ENCODE measurements at places on chromosomes 6 and 20.

DNA sequence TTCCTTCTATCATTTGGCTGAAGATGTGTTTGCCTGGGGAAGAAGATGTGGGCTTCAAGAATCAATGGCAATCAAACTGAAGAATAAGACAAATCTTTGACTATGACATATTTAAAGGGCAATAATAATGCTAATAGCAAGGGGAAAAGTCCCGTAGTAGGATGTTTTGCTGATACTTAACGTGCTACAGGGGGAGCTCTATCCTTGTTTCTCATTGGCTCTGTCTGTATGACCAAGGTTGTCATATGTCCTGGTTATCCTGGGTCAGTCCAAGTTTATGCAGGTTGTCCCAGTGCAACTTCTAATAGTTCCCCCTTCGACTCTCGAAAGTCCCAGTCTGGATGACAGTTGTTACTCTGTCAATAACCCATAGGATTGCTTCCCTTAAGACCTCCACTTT, 321.3 kb downstream of the DHX35 start:
- no peak for DNase-seq

DNA sequence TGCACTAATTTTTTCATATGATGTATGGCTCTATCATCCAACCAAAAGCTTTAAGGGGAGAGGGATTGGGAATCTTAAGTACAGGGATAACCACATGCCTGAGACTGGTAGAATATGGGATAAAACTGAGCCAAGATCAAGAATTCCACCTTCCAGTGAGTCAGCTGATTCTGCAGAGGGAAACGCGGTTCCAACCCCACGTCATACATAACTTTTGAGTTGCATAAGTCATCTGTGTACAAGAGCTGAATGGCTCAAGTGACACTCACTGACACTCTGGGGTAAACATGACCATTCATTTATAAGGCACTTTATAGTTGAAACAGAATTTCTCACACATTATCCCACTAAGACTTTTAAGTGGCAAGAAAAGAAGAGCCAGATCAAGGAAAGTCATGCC, 16.4 kb downstream of the TRIM27 start:
- no peak for DNase-seq

DNA sequence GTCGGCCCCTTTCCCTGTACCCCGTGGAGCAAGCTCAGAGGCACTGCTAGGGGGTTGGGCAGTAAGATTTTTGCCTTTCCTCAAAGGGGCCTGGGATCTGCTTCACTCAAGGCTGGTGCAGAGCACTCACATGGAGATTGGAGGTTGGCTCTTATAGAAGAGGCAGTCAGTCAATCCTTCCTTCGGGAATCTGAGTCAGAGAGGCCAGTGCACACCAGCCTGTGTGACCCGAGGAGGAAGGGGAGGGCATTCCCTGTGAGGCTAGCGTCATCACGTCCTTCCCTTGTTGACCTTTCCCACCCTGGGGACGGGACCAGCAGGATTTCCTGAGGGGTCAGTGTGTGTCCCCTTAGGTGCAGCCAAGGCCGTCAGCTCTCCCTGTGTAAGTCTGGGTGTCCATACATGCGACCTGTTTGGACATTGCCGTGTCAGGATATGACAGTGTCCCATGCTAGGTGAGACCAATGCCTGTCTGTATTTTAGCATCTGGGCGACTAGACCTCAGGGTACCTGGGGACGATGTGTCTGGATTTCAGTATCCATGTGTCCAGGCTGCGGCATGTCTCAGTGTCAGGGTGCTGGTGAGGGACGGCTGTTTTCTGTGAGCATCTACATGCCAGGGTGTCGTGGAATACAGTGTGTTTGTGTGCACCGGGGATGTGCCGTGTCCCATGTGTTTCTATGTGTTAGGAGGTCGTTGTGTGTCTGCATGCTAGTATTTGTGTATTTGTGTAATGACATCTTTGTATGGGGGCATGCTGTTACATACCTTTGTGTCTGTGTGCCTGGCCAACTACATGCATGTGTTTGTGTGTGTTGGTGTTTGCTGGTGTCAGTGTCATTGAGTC, 2.8 kb upstream of the ZNF512B start:
- no peak for DNase-seq

- peak; percentile 86 for DNase-seq
These were observed 121.4 kb downstream of the KIF13A start for GRCh38 chr6:17865798-17866725.

DNA sequence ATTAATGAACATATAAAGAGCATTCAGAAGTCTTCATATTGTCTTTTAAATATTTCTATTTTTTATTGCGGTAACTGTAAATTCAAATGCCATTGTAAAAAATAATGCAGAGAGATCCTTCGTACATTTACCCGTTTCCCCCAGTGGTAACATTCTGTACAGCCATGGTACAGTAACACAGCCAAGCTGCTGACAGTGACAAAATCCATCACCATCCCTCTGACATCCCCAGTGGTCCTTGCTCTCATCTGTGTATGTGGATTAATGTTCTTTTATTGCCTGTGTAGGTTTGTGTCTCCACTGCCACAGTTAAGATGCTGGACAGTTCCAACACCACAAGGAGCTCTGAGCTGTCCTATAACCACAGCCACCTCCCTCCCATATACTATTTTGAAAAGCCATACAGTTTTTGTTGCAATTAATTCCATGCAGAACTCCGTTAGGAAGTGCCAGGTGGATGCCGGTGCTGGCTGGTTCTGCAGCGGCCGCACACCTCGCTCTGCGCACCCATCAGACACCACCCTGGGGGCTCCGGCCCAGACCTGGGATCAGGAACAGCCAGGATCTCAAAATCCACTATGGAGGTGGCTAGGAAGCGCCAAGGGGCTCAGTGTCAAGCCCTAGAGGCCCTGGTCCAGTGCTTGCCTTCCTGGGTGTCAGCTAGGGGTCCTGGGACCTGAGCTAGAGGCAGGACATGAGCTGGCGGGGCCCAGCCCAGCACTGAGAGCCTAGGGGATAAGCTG, 93.1 kb upstream of the PMEPA1 start:
- no peak for DNase-seq

GRCh38 chr6:19193624-19194023, 643.5 kb upstream of the ID4 start:
- DNase-seq = no peak

Measured in ascending aorta (tissue), 2 donors.